ENCODE measurements at places on chromosomes 3 and 15.
A peak's percentile ranks its signal among the peaks of the same experiment; 100 is the strongest.

GRCh38 chr3:4261406-4261805 lies 41.8 kb upstream of the SETMAR start:
- no peak for DNase-seq

GRCh38 chr3:31707286-31707685 lies 174.6 kb downstream of the STT3B start:
- no peak for DNase-seq

DNA sequence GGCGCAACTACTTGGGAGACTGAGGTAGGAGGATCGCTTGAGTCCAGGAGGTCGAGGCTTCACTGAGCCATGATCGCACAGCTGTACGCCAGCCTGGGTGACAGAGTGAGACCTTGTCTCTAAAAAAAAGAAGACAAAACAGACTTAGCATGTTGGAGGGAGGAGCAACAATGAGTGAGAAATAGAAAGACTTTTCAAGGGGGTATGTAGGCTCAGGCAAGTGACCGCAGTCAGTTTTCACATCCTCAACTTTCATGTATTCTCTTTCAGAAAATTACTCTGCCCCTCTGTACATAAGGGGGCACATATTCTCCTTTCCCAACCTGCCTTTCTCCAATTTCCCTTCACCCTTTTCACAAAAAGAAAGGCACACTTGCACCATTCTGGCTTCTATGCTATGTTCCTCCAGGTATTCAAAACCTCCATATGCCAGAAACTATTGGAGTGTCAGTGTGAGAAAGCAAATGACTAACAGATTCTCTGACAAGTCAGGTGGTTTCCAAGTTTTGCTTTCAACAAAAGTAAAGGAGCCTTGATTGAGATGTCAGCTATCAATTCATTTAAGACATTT lies 7.6 kb downstream of the NSUN3 start:
- no peak for DNase-seq

DNA sequence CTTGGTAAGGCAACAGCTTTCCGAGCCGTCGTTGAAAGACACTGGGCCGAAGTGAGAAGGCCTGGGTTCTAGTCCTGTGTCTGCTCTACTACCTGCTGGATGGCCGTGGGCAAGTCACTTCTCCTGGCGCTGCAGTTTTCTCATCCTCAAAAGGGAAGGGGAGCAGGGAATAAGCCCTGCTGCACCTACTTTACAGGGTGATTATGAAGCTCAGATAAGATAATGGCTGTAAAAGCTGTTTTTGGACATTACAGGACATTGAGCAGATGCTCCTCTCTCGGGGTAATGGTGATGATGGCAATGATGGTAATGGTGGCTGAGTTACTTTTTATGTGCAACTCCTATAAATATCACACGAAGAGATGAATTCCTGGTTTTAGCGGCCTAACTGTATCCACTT lies 152.6 kb downstream of the FAM43A start:
- DNase-seq = no peak

DNA sequence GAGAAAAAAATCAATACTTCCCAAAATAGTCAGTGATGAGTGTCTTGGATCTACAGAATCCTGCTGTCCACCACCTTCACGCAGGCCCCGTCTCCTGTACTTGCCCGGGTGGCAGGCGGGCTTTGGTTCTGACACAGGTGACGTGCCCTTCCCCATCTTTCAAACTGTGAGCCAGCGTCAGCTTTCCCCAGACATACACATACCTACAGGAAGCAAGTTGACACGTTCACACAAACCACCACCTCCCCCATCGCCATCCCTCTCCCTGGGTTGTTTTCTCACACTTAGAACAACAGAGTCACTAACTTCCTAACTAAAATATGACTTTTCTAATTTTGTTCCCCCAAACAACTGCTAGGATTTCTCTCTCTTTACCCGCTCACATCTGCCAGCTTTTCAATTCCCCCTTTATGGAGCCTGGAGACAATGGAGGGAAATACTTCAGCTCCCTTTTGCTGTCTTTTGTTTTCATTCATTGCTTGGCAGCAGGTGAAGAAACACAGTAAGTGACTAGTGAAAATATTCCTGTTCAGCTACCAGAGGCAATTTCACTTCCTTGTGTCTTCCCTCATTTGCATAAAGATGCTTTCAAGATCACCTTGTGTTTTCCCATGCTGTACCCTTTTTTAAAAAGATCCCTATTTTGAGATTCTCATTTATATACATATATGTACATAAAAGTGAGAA lies 248.3 kb downstream of the SLCO3A1 start:
- DNase-seq = no peak

- no peak for DNase-seq
Observed at GRCh38 chr3:4729061-4729973, 236.2 kb downstream of the ITPR1 start.

- DNase-seq = no peak
Observed at GRCh38 chr3:39146083-39146501, 7.3 kb downstream of the CSRNP1 start.

GRCh38 chr15:38068626-38069391 lies 134.4 kb downstream of the TMCO5A start:
- peak; percentile 31 for DNase-seq

GRCh38 chr3:69743975-69744906 lies 5.0 kb downstream of the MITF start:
- no peak for DNase-seq

GRCh38 chr3:159182961-159183360 lies 381.1 kb downstream of the MFSD1 start:
- no peak for DNase-seq

Data from activated CD4-positive, alpha-beta T cell treated with anti-CD3 and anti-CD28 coated beads, Interleukin-2, amount 50 U/mL, for 24 hours (primary cell).